WERI-Rb-1 (cell line): ENCODE measurements at places on chromosomes 6 and 20.

GRCh38 chr6:1903780-1904465 lies 294.2 kb downstream of the FOXC1 start:
- no peak for DNase-seq

GRCh38 chr6:156658186-156658965 lies 118.8 kb upstream of the ARID1B start:
- DNase-seq: no peak

DNA sequence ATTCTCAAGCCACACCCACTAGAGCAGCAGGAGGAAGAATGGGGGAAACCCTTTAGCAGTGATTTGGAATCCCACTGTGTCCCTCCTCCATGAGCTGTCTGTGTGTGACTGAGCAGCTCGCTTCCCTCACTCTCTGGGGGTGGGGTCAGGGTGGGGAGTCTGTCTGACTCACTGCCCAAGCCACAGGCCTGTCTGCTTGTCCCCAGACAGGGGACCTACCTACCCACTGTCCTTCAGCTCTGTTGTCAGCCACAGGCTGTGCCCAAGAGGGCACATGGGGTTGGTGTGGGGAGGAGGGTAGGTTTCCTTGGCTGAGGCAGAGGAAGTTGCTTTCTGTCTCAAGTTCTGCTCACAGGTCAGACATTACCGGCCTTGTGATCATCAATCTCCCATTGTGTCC lies 127.0 kb downstream of the MAFB start:
- DNase-seq: no peak

- DNase-seq: no peak
Measured at GRCh38 chr6:42961020-42961470, 491 bp downstream of the GNMT start.

- DNase-seq: no peak
Measured at GRCh38 chr6:163777716-163778115, 363.2 kb downstream of the QKI start.

DNA sequence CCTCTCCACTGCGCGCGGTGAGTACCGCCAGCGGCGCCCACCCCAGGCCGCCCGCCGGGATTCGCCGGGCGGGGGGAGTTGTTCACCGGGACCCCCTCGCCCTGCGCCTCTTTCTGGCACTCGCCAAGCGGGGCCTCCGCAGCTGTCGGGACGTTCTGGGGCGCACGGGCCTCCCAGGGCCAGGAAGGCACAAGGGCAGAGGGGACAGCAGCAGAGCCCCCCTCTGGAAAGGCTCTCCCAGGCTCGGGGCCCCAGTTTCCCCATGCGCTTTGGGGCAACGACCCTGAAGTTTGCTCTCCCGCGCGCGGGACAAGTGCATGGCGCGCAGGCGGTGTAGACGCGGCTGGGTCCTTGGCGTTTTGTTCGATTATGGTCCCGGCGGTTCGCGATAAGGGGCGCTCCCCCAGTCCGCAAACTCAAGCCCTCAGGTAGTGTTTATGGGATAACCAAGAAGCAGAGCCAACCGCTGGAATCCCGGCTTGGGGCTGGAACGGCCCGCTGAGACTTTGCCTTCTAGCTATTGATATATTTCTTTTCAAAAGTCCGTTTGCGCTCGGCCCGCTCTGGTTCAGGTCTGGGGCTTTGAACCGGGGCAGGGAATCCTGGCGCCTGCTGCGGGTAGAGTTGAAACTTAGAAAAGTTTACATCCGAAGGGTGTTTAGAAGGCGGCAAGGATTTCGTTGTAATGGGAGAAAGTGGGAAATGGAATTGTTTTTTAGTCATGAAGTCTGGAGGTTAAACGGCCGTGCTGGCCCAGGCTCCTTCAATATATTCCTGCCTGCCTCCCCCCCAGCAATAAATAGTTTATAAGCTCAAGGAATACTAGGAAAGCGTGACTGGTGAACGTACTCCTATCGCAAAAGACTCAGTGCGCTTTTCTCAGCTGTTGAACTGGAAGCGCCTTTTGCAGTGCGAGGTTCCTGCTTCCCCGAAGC lies 595 bp downstream of the EYA2 start:
- peak; percentile 44 for DNase-seq

DNA sequence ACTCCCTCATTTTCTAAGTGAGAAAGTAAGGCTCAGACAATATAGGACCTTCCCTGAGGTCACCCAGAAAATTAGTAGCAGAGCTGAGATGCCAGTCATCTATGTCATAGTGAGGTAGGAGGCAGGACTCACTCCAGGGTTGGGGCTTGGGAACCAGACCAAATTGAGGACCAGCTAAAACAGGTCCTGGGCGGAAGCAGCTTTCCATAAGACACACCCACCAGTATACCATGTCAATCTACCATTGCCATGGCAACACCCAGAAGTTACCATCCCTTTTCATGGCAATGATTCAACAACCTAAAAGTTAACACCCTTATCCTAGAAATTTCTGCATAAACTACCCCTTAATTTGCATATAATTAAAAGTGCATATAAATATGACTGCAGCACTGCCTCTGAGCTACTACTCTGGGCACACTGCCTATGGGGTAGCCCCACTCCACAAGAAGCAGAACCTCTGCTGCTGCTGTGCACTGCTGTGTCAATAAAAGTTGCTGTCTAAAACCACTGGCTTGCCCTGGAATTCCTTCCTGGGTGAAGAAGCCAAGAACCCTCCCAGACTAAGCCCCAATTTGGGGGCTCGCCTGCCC lies 30.3 kb upstream of the OCSTAMP start:
- no peak for DNase-seq

GRCh38 chr20:59802471-59803221 lies 130.8 kb downstream of the SYCP2 start:
- no peak for DNase-seq

DNA sequence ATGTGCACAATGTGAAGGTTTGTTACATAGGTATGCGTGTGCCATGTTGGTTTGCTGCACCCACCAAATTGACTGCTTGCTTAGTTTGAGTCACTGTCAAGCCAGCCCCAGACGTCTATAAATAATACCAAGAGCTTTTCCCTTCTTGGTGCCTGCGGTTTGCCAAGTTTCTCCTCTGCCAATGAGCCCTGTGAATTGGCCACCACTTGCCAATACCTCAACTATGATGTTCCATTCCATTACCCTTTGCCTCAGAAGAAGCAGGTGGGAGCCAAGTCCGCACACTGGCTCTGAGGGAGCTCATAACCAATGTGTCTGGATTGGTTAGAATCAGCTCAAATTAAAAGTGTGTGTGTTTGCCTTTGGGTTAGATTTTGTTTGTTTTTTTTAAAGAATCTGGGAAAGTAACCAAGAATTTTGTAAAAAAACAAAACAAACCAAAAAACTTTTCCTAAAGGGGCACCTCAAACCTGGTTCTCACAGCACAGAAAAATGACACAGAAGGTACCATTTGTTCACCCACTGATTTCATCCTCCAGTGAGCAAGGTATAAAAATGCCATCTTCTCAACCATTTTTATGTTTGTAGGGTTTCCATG lies 244.7 kb upstream of the PRND start:
- DNase-seq: no peak

- DNase-seq: peak; percentile 91
Measured at GRCh38 chr20:38726804-38727606, 2.7 kb downstream of the SLC32A1 start.

DNA sequence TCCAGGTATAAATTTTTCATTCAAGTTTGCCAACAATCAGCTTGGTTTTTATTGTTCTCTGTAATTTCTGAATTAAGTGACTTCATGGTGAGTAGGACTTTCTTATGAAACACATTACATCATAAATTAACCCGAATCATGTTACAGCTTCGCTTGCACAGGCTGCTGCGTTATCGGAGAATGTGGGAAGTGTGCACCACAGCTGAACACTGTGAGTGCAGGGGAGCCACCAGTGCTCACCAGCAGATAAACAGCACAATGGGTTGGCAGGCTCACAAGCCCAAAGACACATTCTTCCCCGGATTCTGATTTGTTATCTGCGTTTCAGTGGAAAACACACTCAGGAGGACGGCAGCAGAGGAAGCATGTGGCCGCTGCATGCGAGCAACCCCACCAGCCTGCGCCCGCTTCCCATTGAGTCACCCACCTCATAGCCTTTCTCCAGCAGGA lies 121.1 kb downstream of the GMDS start:
- no peak for DNase-seq

DNA sequence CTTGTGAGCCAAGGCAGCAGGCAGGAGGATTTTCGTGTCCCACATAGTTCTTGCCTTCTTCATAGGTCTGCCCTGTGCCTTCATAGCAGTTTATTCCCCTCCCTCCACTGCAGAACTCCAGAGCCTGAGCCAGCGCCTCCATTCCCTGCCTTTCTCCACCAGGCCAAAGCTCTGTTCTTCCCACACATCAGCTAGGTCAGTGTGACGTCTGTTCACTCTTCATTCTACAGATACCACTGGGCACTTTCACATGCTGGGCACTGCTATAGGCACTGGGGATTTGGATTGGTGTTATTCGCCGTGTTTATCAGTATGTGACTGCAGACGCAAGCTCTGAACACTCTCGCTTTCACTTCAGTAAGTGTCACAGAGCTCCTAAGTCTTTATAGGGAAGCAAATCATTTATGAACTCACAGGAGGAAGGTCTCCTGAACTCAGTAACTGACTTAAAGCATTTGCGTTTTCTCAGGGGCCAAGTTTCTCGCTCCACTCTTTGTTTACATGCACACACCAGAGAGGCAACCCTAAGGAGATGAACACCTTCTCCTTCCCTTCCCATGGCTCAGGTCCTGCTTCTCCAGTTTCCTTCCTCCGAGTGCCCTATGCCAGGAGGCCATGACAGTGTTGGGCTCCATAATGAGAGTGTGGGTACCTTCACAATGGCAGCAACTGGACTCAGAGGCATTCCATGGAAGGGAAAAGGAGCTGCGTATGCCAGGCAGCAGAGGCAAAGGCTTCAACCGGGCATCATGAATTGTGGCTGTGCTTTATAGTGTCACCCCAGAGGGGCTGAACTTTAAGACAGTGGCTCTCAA lies 6.3 kb upstream of the APMAP start:
- DNase-seq: no peak

DNA sequence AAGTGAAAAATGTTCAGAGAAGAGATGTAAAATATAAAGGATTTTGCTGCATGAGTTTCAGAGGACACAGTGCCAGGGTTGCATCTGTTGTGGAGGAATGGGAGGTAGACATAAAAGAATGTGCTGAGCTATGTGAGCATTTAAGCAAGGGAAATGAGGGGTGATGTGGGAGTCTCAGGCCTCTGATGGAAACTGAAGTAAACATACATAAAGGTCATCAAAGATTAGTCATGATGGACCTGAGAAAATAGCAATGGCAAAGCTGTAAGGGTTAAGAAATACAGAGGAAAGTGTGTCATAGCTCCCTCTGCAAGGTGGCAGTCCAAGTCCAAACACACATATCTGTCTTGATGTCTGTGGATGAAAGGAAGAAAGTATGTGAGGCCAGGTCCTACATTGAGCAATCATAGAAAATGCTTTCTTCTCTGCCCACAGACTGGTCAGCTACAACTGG lies 306.6 kb upstream of the ECI2 start:
- DNase-seq: no peak

- DNase-seq: no peak
Measured at GRCh38 chr20:37484331-37484730, 36.7 kb upstream of the NNAT start.

DNA sequence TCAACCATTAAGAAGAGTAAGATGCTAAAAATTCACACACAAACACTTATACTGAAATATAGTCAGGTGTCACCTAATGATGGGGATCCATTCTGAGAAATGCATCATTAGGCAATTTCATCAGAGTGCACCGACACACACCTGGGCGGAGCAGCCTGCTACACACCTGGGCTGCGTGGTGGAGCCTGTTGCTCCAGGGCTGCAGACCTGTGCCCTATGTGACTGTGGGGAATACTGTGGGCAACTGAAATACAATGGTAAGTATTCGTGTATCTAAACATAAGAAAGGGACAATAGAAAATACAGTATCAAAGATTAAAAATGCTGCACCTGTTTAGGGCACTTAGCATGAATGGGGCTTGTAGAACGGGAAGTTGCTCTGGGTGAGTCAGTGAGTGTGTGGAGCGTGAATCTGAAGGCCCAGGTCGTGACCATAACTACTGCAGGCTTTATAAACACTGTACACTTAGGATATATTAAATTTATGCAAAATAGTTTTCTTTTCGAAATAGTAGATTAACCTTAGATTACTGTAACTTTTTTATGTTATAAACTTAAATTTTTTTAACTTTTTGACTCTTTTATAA lies 124.4 kb upstream of the AFDN start:
- no peak for DNase-seq

GRCh38 chr6:2563635-2564034 lies 187.1 kb downstream of the MYLK4 start:
- no peak for DNase-seq

- DNase-seq: no peak
Measured at GRCh38 chr6:84718038-84718955, 46.1 kb downstream of the TBX18 start.

DNA sequence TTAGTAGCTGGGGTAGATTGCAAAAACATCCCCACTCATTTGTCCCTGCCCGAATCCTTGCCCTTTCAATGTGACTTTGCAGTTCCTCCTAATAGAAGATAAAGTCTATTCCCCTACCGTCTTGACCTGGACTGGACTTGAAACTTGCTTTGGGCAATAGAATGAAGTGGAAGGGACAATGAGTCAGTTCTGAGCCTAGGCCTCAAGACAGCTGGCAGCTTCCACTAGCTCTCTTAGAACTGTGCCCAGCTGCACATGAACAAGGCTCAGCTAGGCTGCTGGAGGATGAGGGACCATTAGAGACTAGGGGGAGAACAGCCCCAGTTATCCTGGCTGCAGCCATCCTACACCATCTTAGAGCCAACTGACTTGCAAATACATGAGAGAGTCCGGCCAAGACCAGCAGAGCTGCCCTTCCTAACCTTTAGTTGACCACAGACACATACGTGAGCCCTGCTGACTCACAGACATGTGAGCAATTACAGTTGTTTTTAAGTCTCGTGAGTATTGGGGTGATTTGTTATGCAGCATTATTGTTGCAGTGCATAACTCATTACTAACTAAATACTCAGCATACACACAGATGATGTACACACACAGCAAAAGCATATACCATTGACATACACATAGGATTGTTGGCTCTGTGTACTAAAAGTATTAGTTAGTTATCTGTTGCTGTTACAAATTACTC lies 105.5 kb downstream of the DHX35 start:
- DNase-seq: no peak

- no peak for DNase-seq
Measured at GRCh38 chr6:92159046-92159445, 1260.3 kb downstream of the EPHA7 start.
